Activated B cell treated with CpG ODN at 0.5 μM for 24 hours (primary cell): ENCODE measurements at places on chromosomes 6 and 20.

- DNase-seq: no peak
Measured at GRCh38 chr20:56376331-56376730, 15.7 kb downstream of the AURKA start.

GRCh38 chr20:19875376-19876221, 117.5 kb downstream of the RIN2 start:
- DNase-seq: no peak

DNA sequence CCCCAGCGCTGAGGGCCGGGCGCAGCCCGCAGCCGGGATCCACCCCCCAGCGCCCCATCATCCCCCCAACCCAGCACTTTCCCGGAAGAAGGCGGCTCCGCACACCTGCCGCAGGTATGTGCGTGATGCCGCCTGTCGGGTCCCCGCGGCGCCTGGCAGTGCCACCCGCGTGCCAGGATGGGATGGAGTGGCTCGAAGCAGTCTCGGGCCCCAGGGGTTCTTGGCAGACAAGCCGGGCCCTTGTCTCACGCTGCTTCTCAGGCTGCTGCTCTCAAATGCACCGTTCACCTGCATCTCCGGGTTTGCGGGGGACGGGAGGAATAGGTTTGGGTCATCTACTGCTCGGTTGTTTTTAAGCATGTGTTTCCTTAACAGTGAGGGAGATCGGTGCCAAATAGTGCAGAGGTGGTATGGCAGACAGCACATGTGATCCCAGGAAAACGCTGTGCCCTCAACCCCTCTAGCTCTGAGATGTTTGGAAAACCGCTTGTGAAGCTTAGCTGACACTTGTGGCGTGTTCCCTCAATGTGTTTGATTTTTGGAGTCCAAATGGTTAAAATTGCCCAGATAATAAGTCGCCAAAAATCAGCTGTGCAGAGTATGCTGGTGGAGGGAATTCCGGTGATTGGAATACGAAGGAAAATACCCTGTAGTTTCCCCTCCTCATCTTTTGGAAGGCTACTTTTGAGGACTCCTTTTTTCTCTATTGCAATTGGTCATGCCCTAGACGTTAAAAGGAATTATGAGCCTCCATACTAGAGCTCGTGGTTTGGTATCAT, 926 bp downstream of the MYLIP start:
- no peak for DNase-seq

DNA sequence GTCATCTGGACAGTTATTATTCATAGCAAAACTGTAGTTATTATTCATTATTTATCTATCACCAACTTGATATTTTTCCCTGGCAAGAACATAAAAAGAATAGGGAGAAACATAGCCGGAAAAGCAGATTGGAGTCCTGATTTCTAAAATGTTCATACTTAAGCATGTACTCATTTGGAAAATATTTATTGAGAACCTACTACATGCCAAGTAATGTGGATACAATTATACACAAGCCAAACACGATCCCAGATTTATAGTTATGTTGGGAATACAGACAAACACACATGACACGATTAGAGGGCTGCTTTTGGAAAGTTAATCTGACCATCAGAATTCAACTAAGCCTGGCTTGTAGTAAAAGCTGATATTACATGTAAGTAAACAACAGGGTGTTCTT, 30.7 kb downstream of the ARHGAP18 start:
- no peak for DNase-seq

GRCh38 chr6:154319231-154319858, 37.3 kb downstream of the IPCEF1 start:
- DNase-seq: no peak
